ENCODE measurements at places on chromosomes 6 and 20.

DNA sequence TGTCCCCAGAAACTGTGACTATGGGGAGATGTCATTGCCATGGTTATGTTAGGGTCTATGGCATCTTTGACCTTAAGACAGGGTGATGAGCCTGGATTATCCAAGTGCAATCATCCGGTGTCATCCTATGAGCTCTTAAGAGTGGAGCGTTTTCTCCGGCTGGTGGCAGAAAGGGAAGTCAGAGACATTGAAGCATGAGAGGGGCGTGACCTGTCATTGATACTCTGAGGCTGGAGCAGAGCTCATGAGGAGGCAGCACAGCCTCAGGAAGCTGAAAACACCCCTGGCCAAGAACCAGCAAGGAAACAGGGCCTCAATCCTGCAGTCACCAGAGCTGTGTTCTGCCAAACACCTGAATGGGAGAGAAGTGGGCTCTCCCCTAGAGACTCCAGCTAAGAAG is 59.6 kb downstream of the ANKRD60 start:
- DNase-seq: no peak

- DNase-seq: no peak
Observed at GRCh38 chr20:58102744-58103516, 125.5 kb downstream of the ANKRD60 start.

DNA sequence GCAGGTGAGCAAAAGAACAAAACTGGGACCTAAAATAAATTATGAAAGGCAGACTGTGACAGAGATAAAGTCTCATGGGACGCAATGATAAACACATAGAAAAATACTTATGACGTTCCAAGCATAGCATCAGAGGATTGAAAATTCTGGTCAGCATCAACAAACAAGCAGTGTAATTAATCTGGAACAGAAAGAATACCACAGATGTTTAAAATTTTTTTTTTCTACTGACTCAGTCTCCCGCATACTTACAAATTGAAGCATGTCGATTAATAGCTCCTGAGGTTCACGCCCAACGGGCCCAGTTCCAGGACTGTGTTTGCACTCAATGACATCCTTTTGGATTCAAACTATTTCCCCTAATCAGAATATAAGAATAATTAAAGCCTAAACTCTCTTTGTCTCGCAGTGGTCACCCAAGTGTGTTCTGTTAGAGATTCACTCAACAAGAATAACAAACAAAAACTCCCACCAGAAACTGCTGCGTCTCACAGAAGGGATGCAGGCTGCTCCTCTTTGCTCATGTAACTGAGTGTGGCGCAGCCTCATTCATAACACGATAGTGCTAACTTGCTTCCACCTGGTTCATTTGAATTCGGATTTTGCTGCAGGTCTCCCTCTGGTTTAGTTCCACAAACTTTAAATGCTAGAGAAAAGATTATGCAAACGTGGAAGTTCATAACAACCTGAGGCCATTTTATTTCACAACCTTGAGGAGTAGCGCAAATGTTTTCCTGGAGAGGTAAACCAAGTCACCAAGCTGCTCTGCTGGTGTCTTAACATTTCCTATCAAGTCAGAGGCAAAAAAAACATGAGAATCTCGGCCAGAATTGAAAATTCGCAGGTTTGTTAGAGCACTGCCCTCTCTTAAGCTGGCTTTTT is 69.0 kb upstream of the CITED2 start:
- no peak for DNase-seq

DNA sequence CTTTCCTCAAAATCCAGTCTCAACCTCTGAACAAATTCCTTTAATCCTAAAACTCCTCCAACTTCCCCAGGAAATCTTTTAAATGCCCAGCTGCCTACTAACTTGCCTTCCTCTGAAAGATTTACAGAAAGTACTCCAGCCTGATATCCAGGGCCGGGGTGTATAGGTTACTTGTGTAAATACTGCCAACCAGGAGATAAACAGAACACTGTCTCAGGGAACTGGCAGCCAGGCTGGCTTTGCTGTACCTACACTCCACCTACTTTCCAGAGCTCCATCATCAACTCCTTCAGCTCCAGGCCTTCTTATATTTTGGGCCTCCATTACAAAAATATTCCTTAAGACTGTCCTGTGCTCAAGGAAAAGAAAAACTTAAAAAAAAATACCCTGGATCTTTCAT is 85.9 kb downstream of the CEP162 start:
- no peak for DNase-seq

DNA sequence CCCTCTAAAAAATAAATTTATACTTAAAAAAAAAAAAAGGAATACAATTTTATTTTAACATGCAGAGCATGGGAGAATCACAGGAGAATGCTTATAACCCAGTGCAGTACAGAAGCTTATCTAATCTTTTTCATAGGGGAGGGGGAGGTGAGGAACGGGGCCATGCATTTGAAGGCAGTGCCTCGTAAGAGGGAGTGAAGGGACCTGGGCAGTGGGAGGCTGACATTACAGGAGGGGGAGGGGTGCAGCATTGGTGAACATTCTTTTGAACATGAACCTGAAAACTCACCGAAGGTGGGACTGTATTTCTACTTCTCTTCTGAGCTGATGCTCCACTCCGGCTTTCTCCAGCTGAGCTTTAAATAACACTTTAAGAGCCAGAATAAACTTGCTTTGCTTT is 9.3 kb downstream of the AURKA start:
- DNase-seq: no peak

DNA sequence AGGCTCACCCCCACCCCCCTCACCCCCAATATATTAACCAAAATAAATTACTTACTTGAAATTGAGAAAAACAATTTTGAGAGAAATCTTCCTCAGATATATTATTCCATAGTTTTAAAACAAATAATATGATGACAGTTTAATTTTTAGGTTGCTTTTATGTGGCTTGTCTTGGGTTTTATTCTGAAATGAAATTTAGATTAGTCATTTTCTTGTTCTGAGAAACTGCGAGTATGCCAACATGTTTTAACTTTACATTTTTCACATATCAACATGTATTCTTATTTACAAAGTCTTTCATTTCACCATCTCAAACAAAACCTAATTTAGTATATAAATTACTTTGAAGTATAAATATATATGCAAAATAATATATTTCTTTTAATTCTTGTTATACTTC is 11.1 kb downstream of the REV3L start:
- DNase-seq: no peak

DNA sequence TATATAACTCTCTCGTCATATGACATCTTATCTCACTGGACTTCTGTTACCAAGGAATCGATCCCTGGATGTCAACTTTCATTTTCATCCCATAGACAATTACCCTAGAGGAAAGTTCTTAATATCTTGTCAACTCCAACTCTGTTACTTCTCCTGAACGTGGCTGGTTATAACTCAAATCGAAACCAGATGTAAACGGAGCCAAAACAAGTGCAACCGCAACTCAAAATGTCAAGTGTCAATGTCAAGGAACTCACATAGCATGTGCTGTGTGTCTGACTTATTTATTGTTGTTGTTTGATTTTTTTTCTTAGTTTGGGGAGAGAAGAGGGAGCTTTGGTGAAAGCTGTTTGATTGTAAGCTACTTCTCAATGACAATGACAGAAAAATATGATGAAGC is 108.6 kb downstream of the VIP start:
- no peak for DNase-seq

- no peak for DNase-seq
Observed at GRCh38 chr6:11054722-11055121, 10.6 kb upstream of the ELOVL2 start.

DNA sequence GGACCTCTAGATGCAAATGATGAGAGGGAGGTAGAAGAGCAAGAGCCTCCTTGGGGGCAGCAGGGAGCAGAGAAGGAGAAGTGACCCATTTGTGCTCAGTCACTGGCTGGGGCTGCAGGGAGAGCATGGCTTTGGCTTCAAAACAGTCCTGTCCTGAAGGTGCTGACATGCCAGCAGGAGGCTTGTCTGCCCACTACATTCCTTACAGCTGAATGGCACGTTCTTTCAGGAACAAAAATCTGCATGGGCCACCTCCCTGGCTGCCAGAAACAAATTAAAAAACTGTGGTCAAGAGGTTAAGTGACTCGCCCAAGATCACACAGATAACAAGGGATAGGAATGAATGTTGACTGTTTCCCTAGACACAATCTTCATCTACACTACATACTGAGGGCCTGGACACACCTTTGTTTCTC is 188.8 kb downstream of the HIVEP2 start:
- no peak for DNase-seq

GRCh38 chr6:118665011-118665410 is 13.6 kb upstream of the CEP85L start:
- no peak for DNase-seq

DNA sequence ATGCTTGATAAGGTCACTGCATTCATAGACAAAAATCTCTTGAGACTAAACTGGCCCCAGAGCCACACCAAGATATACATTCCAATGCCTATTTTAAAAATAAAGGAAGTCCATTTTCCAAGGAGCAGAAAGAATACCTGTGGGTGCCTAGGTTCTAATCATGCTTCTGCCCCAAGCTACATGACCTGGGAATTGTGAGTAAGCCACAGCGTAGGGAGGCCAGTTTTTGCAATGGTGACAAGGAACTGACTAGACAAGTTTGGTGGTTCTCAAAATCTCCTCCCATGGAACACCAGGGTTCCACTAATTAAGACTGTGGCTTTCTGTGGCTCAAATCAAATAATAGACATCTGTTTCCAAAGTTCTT is 83.3 kb downstream of the GMDS start:
- DNase-seq: no peak

DNA sequence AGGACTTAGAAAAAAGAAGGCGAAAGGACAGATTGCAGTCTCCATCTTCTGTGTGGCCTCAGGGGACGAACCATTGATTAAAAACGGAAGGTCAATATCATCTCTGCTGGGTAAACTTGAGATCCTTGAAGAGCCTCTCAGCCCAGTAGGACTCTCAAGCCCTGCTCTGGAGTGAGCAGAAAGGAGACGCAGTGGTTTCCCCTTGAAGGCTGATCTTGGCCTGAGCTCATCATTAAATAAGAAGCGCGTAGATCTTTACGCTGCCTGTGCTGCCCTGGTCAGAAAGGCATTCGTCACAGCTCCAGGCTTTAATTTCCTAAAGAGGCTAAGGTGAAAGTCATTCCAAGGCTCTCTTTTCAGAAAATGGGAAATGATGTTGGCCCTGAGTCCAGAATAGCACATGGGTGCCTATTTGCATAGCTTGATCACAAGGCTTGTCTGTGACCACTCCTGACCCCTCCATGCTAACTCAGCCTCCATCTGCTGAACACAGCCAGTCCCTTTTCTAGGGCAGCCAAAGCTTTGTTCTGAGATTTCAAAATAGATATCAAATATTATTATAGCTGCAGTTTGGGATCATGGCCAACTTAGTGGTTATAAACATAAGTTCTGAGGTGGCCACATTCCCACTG is 29.3 kb upstream of the XRN2 start:
- DNase-seq: no peak

DNA sequence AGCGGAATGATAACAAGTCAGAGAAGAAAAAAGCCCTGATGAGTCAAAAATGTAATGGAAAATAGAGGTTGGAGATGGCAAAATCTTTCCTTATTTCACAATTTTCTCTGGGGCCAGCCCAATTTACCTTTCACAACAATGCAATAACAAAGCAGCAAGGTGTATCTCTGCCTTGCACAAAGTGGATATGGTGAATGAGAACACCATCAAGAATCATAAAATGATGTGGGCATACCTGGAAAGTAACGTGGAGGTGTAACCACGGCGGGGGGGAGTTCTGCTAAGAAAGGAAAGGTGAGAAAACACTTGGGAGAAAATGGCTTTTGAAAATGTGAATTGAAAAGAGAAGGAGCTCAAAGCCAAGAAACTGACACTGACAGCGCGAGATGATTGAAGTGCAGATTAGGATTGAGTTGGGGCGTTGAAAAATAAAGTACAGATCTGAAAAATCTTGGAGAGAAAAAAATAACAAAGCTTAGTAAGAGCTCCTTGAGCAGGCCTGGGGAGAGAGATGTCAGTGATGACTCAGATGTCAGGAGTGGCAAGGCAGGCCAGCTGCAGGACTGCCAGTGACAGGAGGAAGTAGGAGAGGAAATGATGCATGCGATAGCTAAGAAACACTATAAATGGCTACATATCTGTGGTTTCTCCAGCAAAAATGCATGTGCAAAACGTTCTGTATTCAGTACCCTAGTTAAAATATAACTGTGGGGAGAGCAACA is 26.2 kb downstream of the ARHGAP18 start:
- DNase-seq: no peak
